Cardiac septum (tissue), 1 donor: ENCODE measurements at places on chromosomes 13 and 19.
A peak's percentile ranks its signal among the peaks of the same experiment; 100 is the strongest.

DNA sequence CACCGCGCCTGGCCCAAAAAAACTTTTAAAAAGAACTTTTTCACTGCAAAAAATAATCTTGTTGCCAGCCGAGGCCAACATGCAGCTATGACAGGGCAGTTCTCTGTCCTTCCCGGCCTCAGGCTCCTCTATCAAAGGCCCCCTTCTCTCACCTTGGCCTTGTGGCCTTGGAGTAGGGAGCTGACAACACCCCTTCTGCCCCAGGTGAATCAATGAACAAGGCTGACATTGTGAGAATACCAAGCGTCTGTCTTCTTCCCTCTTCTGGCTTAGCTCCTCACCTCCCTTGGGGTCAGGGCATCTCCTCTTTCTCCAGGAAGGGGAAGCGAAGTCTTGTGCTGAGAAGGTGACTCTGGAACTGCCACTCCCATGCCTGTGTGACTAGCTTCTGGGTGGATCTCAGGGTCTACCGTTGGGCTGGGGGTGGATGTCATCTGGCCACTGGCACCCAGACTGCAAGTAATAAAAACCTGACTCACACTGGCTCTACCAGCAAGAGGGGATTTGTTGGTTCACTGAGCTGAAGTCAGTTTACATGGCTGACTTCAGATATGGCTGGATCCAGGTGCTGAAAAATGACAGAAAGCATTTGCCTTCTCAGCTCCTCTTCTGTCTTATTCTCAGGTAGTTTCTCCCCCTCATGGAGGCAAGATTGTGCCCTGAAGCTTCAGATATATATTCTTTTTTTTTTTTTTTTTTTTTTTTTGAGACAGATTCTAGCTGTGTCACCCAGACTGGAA, 6.3 kb downstream of the C19orf38 start:
- DNase-seq: no peak

GRCh38 chr13:52983836-52984235, 44.8 kb upstream of the OLFM4 start:
- DNase-seq: no peak

DNA sequence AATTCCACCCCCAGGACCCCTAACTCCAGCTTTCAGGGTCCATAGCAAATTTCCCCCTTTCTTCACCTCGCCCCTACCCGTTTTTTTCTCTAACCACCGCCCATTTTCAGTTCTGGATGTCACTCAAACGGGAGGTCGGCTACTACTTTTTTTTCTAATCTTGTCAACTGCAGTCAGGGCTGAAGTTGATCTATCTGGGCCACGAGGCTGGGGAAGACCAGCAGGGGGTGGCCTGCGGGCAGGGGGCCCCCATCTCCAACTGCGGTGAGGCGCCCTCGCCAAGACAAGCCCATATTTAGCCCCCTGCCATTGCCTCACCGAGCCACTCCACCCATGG, 748 bp downstream of the LHFPL6 start:
- DNase-seq: no peak

- DNase-seq: no peak
Measured at GRCh38 chr13:110233181-110233950, 73.6 kb downstream of the COL4A1 start.

GRCh38 chr13:104014803-104015645, 948.8 kb upstream of the SLC10A2 start:
- no peak for DNase-seq

DNA sequence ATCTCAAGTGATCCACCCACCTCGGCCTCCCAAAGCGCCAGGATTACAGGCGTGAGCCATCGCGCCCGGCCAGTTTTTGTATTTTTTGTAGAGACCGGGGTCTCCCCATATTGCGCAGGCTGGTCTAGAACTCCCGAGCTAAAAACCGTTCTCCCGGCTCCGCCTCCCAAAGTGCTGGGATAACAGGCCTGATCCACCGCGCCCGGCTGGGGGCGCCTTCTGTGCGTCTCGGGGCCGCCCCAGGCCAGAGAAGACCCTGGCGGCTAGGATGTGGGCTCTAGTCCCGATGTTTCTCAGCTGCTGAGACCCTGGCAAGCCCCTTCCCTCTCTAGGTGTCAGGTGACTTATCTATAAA, 3.6 kb downstream of the ARHGAP45 start:
- DNase-seq: no peak

DNA sequence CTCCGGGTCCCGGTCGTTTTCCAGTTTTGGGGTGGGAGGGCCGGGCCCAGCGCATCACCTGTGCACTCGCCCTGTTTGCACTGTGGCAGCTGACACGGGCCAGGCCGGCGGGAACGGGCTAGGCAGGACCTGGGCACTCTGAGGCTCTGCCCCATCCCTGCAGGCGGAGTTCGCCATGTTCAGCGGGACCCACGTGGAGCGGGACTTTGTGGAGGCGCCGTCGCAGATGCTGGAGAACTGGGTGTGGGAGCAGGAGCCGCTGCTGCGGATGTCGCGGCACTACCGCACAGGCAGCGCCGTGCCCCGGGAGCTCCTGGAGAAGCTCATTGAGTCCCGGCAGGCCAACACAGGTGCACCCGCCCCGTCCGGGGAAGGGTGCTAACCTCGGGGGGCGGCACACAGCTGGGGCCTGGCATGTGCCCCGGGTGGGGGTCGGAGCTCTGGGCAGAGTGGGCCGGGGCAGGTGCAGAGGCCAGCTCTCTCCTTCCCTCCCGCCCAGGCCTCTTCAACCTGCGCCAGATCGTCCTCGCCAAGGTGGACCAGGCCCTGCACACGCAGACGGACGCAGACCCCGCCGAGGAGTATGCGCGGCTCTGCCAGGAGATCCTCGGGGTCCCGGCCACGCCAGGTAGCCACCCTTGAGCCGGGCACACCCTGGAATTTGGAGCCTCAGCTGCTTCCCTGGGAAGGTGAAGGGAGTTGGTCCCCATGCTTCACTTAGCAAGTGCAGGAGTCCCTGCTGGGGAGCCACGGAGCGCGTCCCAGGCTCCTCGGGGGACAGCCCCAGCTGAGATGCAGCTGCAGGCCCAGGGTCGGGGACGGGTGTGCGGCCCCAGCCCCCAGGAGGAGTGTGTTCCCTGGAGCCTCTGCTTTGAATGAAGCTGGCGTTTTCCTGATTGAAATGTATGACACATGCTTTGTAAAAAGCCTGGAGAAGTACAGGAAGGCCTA, 9.3 kb upstream of the ZNF554 start:
- no peak for DNase-seq

GRCh38 chr13:44755872-44756271, 179.7 kb upstream of the TSC22D1 start:
- no peak for DNase-seq

- DNase-seq: no peak
Measured at GRCh38 chr19:56678205-56678604, 6.6 kb upstream of the ZNF835 start.

DNA sequence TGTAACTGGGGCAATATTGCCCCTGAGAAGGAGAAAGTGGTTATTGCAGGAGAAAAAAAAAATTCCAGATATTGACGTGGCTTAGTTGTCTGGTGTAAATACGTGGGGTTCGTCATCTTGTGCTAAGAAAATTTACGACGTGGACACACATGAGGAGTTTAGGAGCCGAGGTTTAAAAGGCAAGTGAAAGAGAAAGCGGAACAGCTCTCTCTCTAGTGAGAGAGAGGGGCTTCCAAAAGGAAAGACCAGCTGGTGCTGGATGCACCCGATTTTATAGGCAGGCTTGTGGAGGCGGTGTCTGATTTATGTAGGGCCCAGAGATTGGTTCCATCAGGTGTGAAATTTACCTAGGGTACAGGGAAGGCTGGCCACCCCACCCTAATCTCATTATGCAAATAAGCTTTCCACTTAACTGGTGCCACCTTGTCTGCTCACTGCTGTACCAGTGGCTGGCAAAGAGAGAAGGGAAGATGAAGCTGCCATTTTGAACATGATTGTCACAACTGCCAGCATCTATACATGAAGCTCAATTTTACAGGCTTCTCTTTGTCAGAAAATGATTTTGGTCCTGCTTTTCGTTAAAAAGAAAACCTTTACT, 845.1 kb downstream of the DACH1 start:
- DNase-seq: no peak

- DNase-seq: no peak
Measured at GRCh38 chr13:93736081-93736480, 509.5 kb downstream of the GPC6 start.

DNA sequence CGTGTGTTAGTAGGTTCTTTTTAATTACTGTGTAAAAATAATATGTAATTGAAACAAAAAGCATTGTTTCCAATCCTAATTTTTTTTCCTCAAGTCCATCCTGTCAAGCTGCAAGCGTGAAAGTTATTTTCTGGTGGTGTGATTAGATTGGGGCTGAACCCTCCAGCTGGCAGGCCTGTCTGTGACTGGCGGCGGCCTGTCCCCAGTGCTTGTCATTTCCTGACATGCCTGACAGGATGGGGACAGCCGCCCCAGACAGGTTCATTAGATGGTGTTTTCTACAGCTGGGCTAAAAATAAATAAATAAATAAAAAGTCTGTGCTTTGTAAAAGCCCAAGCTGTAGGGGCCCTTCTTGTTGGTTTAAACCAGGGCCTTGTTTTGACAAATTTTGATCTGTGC, 53.7 kb upstream of the MAB21L1 start:
- DNase-seq: peak; percentile 73

DNA sequence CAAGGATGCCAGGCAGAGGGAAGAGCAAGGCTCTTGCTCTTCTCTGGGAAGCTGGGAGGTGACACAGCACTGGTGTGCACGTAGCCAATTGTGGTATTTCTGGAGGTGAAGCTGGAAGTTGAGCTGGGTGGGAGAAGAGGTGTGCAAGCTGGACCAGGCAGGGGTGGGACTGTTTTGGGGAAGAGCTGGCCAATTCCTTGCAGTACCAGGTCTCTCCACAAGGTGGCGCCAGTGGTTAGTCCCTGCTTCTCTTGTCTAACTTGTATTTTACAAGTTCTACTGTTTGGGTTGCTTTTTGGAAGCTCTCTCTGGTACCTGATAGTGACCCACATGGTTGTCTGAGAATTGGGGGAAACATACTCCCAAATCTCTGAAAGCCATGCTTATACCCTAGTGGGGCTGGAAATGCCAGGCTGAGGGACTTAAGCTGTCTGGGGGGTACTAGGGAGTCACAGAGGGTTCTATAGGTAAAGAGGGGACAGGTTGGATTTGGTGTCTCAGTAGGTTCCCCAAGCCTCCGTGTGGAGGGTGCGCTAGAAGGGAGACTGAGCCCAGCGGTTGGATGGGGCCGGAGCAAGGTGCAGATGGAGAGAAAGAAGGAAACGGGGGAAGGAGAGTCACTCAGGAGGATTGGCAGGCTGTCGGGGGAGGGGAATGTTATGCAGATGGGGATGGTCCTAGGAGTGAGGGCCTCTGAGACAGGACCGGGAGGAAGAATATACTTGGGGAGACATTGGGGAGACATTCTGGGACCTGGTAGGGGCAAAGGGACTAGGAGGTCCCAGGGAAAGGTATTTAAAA, 3.0 kb downstream of the HPN start:
- DNase-seq: peak; percentile 83

DNA sequence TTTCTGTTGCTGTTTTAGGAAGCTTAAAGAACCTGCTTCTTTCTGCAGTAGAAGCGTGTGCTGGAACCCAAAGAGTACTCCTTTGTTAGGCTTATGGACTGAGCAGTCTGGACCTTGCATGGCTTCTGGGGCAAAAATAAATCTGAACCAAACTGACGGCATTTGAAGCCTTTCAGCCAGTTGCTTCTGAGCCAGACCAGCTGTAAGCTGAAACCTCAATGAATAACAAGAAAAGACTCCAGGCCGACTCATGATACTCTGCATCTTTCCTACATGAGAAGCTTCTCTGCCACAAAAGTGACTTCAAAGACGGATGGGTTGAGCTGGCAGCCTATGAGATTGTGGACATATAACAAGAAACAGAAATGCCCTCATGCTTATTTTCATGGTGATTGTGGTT, 103.1 kb downstream of the TNFRSF19 start:
- DNase-seq: no peak

DNA sequence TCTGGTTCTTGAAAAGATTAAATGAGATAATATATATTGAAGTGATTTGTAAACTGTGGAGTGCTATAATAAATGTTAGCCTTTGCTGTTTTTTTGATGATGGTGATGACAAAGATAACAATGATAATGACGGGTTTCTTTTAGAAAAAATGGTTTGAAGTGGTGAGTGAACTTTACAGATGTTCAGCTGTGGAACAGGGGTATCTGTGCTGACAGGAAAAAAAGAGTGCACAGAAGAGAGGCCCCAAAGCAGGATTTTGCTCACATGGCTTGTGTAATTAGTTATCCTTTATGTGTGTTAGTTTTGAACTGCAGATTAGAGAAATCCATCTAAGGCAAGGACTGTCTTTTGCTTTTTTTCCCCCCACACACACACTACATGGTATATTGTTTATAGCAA, 119.2 kb downstream of the CYSLTR2 start:
- DNase-seq: no peak
